Cortex of kidney (tissue), 1 donor: ENCODE measurements at places on chromosomes 7 and 10.

- DNase-seq = no peak
Measured at GRCh38 chr10:122882766-122883165, 3.4 kb upstream of the FAM24B start.

- no peak for DNase-seq
Measured at GRCh38 chr10:4176500-4177281, 391.7 kb upstream of the KLF6 start.

DNA sequence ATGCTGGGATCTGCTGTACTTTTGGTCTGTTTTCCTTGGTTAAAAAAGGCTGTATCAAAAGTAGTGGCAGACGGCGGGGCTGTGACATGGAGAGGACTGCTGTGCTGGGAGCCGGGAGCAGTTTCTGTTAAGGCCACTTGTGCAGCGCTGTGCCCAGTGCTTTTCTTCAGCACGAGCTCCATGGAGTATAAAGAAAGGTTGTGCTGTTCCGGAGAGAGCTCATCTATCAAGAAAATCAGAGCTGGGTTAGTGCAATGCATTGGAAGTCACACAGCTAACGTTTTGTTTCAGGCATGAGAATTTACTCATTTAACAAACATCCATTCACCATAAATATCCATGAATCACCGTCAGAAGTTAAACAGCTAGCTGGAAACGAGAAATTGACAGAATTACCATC lies 62.0 kb downstream of the KIAA1549 start:
- no peak for DNase-seq

DNA sequence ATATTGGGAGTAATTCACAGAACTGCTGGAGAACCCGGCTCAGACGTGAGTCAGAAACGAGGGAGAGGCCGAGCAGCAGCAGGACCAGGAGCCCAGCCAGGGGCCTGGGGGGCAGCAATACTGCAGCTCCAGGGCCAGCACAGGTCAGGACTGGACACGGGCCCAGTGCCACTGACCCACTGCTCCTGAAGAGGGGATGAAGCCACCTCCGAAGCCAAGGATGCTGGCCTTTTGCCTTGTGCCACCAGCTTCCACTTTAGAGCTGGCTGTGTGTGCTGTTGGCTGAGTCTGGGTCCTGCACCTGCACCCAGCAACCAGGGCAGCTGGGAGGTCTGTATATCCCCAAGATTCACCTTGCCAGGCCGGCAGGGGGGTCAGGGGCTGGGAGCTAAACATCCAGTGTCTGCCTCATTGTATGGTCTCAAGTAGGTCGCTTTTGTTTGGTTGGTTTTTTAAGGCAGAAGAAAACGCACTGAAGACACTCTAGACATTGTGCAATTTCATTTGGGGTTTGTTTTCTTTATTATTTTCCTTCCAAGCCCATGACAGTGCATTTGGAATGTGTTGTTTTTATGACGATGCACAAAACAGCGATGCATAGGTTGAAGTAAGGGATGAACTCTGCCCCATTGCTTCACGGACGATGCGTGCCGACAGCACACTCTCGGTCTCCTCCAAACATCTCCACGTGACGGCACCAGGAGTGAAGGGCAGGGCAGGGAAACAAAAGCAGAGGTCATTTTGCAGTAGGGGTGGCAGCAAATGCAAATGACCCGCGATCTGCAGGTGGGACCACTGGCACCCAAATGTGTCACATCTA lies 27.7 kb upstream of the INSIG1 start:
- DNase-seq = no peak

- no peak for DNase-seq
Measured at GRCh38 chr10:70890917-70891431, 2.6 kb upstream of the PCBD1 start.

- DNase-seq = no peak
Measured at GRCh38 chr10:122298206-122298597, 27.1 kb downstream of the BTBD16 start.

GRCh38 chr10:69817078-69817581 lies 15.4 kb downstream of the COL13A1 start:
- DNase-seq = no peak

GRCh38 chr7:43328785-43329380 lies 216.4 kb downstream of the HECW1 start:
- DNase-seq = no peak

- no peak for DNase-seq
Measured at GRCh38 chr10:43250615-43251418, 16.0 kb downstream of the RASGEF1A start.

GRCh38 chr10:71222601-71223346 lies 10.4 kb downstream of the UNC5B start:
- DNase-seq = no peak

DNA sequence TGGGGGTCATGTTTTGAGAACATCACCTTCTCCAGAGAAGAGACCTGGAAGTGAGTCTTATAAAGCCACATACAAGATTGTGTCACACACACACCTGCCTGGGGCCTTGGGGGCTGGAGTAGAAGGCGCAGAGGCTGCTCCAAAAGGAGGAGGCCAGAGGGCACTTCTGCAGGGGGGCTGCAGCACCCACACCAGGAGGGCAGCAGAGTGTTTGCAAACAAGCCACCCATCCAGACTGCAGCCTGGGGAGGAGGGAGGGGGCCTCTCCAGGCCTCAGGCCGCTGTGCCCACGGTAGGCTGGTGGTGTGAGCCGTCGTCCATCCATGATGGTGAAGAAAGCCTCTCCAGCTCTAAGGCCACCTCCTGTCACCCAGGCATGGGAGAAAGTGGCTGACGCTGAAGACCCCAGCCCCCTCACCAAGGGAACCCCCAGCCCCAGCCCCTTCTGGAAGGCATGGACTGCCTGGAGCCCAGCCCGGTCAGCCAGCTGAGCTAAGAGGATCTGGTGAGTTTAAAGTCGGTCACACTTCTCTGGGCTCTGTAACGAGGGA lies 77.5 kb downstream of the FOXL3 start:
- DNase-seq = no peak
